Fibroblast of skin of left quadriceps (primary cell): ENCODE measurements at places on chromosomes 1 and 21.
A peak's percentile ranks its signal among the peaks of the same experiment; 100 is the strongest.

- DNase-seq, result no peak
Observed at GRCh38 chr1:87092846-87093245, 178.4 kb downstream of the HS2ST1 start.

DNA sequence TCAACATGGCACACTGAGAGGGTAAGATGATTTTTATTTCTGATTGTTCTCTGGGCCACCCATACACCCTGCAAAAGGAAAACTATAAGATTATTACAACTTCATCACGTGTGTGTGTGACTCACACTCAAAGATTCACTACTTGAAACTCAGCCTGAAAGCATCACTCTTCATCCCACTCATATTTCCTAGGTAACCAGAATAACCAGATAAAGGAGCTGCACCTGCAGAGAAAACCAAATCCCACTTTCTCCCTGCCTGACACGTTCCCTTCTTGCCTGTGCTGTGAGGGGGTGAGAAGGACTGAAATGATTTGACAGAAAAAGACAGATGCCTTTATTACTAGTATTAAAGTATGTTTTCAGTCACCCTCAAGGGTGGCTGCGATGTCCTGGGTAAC, 131.6 kb downstream of the TGFBR3 start:
- DNase-seq, result no peak

DNA sequence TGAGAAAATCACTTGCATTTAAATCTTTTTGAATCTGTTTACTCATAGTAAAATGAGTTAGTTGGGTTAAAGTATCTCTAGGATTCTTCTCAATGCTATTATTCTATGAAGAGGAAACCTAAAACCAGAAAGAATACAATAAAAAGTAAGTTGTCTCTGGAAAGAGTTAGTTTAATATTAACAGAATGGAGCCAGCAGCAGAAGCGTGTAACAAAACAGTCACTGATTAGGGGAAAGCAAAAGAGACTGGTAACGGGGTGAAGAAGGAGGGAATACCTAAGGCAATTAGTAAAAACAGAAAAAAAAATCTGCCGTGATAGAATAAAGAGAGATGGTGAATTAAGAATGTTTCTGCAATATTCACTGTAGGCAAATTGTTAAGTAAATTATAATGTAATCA, 60.0 kb downstream of the NRDC start:
- DNase-seq, result no peak

- DNase-seq, result no peak
Observed at GRCh38 chr1:206105464-206105995, 11.7 kb downstream of the AVPR1B start.

- DNase-seq, result no peak
Observed at GRCh38 chr1:157001304-157001703, 44.2 kb downstream of the ARHGEF11 start.

- DNase-seq, result no peak
Observed at GRCh38 chr1:65471861-65472332, 51.4 kb downstream of the LEPR start.

DNA sequence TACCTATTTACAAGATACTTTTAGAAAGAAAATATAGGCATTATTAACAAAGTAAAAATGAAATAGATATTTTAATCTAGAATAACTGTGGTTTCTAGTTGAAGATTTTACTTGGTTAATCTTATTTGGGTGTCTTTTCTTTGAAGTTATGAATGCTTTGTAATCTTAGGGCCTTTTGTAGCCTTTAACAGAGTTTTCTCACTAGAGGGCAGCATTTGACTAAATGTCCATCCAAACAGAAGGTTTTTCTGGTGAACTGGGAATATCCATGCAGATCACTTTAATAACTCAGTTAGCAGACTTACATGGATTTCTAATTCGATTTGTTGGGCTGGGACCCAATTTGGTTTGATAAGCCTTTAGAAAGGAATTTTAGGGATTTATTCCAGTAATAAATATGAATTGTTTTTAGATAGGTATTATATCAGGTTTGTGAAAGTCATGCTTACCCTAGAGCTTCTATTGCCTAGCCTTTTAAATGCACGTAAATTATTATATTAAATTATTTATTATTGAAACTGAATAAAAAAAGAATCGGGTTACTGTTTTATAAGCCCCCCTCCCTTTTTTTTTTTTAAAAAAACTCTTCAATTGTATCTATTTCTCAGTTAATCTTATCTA, 119.7 kb downstream of the ZNF326 start:
- DNase-seq, result peak; percentile 18

GRCh38 chr21:29436143-29436542, 137.4 kb downstream of the BACH1 start:
- no peak for DNase-seq
